ENCODE measurements at places on chromosomes 5 and 9. TPM values are rescaled to one million over a fixed set of nuclear protein-coding genes. Genes with fewer than 3 reads are reported as not detected.

CER1 gene
- polyA plus RNA-seq, result not detected

- DNase-seq, result no peak
- H3K4me3 ChIP-seq, result no peak overlapping the region
- peaks cover 20% of the 10 kb centered on the region for H3K4me1 ChIP-seq
- no peak overlapping the region for H3K27ac ChIP-seq
- no peaks in the 10 kb centered on the region for H3K36me3 ChIP-seq
Observed at GRCh38 chr9:80158554-80159170, 586.9 kb downstream of the TLE4 start.

IL31RA gene
- not detected for polyA plus RNA-seq

DNA sequence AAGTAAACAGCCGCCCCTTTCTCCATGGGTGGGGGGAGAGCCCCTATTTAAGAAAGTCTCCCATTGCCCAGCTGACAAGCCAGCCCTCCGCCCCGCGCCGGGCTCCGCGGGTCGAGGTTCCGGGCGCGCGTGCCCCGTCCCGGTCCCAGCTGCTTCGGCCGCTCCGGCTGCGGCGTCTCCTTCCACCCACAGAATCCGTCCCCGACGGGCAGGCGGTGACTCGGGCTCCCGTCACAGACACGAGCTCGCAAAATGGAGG is 223 bp downstream of the NR3C1 start:
- peaks cover 38% of the 10 kb centered on the region for H3K4me1 ChIP-seq
- H3K27me3 ChIP-seq, result no peaks in the 10 kb centered on the region
- DNase-seq, result no peak
- peak overlapping the region; percentile 76 for H3K4me3 ChIP-seq
- H3K27ac ChIP-seq, result peak overlapping the region; percentile 99

DNA sequence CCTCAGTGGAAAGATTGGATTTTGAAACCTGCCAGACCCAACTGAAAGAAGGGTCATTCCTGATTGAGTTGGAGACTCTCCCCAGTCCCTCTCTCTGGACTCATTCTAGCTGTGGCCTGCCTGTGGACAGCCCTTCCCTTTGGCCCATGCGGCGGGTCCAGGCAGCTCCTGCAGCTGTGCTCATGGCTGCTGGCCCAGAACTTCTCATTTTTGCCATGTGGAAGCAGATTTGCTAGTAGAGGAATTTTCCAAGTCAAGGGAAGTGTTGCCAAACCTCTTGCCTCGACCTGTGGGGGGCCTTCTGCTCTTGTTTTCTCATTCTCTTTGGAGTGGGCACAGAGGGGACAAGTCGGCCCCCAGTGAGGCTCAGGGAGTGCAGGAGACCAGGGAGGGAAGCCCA is 89.2 kb downstream of the ANKRD33B start:
- no peaks in the 10 kb centered on the region for H3K4me1 ChIP-seq
- H3K36me3 ChIP-seq, result peaks cover 3% of the 10 kb centered on the region
- no peak overlapping the region for H3K4me3 ChIP-seq
- no peak overlapping the region for H3K27ac ChIP-seq

DNA sequence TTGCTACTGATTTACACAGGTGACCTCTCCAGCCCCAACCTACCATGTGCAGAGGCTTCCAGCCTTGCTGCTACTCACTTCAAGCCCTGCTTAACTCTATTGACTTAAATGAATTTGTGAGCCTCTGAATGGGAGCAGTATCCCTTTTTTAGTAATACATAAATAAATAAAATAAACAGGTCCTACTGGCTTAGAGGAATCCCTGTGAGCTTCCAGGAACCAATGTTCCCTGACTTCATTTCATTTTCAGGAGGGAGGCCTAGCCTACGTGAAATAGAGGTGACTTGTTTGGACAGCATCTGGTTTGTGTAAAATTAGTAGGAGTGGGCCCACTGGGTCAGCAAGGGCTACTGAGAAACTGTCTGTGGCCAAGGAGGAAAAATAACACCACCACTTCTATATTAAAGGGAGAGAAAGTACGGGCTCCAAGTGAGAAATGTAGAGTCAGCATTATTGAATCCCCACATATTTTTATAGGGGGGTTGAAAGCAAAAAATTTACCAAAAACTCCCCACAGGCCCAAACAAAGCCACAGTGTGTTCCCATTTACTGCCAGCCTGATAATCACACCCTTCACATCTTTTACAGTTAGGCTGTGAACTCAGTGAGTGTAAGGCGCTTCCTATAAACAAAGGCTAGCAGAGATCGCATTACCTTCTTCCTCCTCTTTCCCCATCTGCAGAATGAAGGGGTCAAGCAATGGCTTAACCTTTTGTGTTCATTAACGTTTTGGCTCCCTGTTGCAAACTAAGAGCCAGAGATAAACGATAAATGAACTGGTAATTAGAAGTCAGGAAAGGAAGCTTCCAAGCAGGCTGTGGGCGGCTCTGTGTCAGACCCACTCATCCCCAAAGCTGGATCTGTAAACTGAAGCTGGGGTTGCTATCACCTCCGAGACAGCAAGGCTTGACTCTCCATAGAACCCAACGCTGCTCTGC is 138.8 kb upstream of the LIFR start:
- H3K27ac ChIP-seq, result no peak overlapping the region
- H3K36me3 ChIP-seq, result no peaks in the 10 kb centered on the region
- H3K27me3 ChIP-seq, result no peaks in the 10 kb centered on the region
- DNase-seq, result no peak
- no peak overlapping the region for H3K4me3 ChIP-seq

DNA sequence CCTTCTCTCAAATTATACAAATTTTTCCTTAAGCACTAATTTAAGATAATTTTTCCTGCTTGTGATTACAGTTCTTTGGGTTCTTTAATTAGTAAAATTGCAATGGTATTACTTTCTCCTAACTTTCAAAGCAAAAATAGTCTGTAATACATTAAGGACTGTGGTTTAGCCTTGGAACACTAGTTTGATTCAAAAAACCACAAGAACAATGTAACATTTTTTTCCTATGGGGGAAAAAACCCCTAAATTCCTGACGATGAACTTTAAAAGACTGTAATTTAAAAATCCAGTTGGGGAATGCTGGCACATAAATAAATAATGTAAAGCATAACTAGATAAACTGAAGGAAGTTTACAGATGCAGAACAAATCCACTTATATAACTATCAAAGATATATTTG is 65.3 kb downstream of the CDC14B start:
- no peaks in the 10 kb centered on the region for H3K27me3 ChIP-seq
- no peak for DNase-seq
- no peaks in the 10 kb centered on the region for H3K36me3 ChIP-seq
- peaks cover 24% of the 10 kb centered on the region for H3K4me1 ChIP-seq

- H3K4me3 ChIP-seq, result peak overlapping the region; percentile 49
- no peak for DNase-seq
- peaks cover 52% of the 10 kb centered on the region for H3K27me3 ChIP-seq
- H3K36me3 ChIP-seq, result no peaks in the 10 kb centered on the region
Observed at GRCh38 chr5:159916841-159917761, 819 bp downstream of the ADRA1B start.

Data from stomach (tissue), 19 donors.